ENCODE measurements at places on chromosomes 2 and 18.

- no peak for DNase-seq
Measured at GRCh38 chr18:59923539-59924196, 23.9 kb downstream of the PMAIP1 start.

DNA sequence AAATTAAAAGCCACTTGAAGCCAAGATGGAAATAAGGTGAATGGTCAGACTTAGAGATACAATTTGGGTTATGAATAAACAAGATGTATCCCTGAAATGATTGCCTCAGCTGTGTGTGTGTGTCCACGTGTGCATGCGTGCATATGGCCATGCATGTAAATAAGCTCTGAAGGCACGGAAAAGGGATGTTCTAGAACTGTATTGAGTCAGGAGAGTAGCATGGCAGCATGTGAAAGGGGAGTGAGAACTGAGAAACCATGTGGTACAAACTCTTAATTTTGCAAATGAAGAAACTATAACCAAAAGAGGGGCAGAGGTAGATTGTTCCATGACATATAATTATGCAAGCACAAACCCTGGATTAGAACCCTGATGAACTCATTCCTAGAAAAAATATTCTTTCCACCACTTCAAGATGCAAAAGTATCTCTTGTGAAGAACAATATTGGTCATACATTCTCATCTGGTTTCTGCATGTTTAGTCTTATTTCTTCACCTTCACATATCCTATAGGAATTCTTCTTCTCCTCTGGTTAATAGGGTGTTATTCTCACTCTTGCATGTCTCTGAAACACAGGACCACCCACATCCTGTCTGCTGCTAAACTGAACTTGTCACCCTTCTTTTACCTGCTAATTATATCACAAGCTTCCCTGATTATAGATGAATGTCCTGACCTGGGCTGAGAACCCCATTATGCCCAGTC lies 455.8 kb downstream of the SETBP1 start:
- no peak for DNase-seq

- no peak for DNase-seq
Measured at GRCh38 chr2:234240917-234241316, 190.4 kb downstream of the SPP2 start.

DNA sequence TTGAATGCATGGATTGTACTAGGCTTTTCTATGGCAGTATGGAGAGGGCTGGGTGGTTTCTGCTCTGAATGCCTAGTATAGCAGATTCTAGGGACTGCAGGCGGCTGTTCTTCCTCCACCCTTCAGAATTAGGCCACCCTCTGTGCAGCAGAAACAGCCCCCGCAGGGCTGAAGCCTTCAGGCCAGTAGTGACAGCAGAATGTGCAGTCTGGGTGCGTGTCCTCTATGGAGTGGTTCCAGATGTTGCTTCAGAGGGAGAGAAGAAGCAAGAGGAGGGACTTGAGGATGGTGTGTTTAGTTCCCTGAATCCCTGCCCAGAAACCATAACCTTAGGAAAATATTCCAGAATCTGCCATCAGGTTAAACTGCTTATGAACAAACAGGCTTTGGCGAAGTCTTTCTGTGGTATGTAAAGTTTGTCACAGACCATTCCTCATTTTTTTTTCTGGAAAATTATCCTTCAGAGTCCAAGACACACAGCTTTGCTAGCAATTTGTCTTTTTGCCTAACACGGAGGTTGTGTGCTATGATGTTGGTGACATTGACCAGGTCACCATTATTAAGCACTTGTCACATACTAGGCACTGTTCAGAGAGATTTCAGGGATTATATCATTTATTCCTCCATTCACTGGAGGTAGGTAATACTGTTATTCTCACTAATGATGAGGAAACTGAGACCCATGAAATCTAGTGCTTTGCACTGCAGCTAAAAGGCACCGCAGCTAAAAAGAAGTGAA lies 21.1 kb downstream of the CASP10 start:
- no peak for DNase-seq

GRCh38 chr18:13395577-13395976 lies 177.0 kb downstream of the LDLRAD4 start:
- DNase-seq: no peak

DNA sequence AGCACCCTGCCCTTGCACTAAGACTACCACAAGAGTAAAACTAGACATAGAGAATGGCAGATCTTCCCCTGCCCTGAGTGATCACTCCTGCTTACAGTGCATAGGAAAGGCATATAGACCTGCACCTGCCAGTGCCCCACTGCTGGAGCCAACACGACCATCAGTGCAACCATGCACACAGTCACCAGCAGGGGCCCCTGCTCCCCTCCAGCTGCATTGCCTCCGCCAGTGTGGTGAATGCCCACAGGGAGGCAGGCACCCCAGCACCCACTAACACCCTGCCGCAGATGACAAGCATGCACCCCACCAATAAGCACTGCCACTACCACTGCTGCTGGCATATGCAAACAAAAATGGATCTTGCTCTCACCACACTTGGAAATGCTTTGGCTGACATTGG lies 478.8 kb downstream of the ADCYAP1 start:
- DNase-seq: no peak

GRCh38 chr2:217650716-217651360 lies 352.0 kb downstream of the TNS1 start:
- no peak for DNase-seq

GRCh38 chr2:31383471-31384153 lies 30.9 kb downstream of the XDH start:
- no peak for DNase-seq

GRCh38 chr2:140601342-140601741 lies 1529.5 kb downstream of the LRP1B start:
- DNase-seq: no peak

GRCh38 chr2:26000561-26001082 lies 18.3 kb upstream of the KIF3C start:
- DNase-seq: no peak

DNA sequence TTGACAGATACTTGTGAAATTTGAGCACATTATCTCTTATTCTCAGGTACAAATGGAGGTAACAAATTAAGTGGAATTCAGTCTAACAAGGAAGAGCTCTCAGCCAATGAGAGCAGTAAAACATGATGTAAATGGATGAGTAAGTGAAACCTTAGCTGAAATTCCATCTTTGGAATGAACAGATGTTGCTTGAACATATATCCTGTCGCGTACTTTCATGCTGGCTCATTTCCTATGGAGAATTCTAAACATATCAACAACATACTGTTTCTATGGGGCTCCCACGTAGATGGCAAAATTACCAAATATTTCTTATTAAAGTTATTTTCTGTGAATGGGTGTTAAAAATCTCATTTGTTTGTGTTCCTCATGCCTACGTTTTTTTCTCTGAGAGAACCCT lies 256.3 kb upstream of the LINC00305 start:
- DNase-seq: no peak

GRCh38 chr2:68948710-68949109 lies 4.0 kb downstream of the GKN2 start:
- no peak for DNase-seq

DNA sequence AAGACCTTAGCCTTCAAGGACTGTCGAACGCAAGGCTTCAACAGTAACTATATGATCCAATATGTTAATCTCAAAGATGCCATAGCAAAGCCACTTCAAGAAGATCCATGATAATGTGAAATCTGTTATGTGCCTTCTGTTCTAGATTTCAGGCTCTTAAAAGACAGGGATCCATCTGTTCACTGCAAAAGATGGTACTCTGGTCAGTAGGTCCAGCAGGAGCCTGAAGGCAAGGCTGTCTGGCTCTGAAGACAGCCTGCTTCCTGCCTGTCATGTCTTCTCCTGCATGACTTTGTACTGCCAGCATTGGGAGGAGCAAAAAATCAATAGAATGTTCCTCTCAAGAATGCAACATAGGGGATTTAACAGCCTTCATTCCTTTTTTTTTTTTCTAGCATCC lies 270.8 kb upstream of the PARD3B start:
- DNase-seq: no peak

DNA sequence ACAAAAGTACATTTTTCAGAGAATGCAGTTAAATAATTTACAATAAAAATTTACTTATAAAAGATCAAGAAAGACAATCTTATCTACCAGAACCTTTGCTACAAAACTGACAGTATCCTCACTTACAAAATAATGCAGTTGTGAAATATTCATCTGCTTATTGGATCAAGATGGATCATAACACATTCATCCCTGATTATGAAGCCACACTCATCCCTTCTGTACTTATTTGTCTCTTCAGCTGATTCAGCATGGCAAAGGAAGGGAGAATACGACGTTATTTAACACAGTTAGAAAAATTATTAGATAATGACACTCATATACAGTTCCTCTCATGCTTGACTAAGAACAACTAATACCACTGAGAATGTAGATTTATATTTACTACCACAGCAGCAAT lies 46.4 kb downstream of the TCF4 start:
- no peak for DNase-seq

Data from stimulated activated CD8-positive, alpha-beta memory T cell treated with anti-CD3 and anti-CD28 coated beads, Interleukin-4, amount 100 ng/mL, for 1 hour (primary cell).